ENCODE measurements at places on chromosomes 7 and 10.
A peak's percentile ranks its signal among the peaks of the same experiment; 100 is the strongest.

DNA sequence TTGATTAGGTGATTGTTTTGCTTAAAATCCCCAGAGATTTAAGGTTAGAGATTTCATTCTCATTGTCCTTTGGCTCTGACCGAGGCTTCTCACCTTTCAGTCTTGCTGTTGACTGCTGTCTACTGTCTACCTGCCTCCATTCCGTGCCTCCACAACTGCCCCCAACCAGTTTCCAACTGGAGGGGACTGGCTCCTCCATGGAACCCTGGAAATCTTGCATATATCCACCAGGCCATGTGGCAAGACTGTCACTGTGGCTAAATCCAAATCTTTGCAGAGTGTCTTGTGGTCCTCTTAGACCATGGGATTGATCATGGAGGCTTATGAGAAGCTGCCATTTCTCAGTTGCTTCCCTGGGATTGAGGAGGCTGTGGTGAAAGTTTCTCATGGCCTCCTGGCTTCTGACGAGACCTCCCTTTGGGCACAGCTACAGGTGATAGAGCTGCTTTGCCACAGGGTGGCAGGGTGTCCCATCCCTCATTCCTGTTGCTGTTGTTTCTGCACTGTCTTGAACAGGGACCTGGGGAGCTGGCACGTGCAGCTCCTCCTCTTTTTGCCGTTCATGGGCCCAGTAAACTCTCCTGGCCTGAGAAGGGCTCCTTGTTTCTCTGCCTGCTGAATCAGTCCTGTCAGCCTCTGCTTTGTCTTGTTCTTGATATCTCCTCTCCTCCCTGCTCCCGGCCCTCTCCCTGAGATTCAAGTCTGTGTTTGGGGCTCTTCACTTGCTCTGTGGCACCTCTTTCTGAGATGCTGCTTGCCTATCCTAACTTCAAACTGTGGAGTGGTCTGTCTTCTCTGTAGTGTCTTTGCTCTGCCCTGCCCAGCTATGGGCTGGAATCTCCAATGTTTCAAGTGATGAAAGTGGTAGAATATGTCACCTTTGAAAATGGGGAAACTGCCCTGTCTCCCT is 63.6 kb upstream of the IGFBP3 start:
- no peak for DNase-seq

DNA sequence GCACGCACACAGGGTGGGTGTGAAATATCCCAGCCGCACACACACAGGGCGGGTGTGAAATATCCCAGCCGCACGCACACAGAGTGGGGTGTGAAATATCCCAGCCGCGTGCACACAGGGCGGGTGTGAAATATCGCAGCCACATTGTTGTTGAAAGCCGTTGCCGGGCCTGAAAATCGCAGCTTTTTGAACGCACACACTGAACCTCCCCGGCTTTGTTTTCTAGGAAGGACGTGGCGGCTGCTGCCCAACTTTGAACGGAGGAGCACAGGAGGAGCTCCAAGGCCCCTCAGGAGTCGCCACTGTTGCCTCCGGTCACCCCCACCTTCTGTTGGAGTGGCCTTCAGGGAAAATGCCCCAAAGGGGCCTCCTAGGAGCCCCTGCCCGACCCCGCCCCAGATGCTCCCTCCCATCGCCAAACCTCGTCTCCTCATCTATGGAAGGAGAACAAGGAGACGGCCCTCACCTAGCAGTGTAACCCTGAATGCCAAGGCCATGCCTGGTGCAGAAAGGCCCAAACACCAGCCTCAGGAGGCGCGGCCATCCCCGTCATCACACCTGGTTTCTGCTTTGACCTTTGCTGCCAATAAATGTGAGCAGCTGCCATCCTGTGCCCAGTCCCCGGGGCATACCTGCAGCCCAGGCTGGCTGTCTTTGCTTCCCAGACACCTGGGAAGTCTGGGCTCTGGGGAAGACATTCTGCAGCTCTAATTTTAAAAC is 318.6 kb downstream of the PTPRN2 start:
- no peak for DNase-seq

GRCh38 chr10:35639728-35640401 is 2.2 kb downstream of the FZD8 start:
- DNase-seq: no peak

GRCh38 chr10:11324761-11325321 is 286.6 kb downstream of the USP6NL start:
- DNase-seq: no peak

- DNase-seq: no peak
These were observed 70.2 kb upstream of the RAPGEF5 start for GRCh38 chr7:22427104-22427503.

GRCh38 chr7:80330434-80330833 is 181.4 kb downstream of the GNAT3 start:
- DNase-seq: no peak

GRCh38 chr10:75107756-75108683 is 3.4 kb upstream of the SAMD8 start:
- DNase-seq: no peak

DNA sequence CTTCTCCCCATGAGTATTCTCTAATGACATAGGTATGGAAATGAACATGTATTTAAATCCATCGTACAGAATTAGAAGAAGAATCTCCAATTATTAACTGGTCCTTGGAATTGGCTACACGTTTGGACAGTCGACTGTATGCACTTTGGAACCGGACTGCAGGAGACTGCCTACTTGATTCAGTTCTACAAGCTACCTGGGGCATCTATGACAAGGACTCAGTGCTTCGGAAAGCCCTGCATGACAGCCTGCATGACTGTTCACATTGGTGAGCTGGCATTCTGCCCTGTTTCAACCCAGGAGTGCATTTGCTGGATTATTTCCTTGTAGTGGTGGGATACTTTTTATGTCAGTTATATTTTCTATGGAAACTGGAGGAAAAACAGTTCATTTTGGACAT is 32.2 kb downstream of the ZRANB1 start:
- DNase-seq: no peak

- DNase-seq: no peak
These were observed 2.4 kb downstream of the MIOS start for GRCh38 chr7:7569081-7569527.

DNA sequence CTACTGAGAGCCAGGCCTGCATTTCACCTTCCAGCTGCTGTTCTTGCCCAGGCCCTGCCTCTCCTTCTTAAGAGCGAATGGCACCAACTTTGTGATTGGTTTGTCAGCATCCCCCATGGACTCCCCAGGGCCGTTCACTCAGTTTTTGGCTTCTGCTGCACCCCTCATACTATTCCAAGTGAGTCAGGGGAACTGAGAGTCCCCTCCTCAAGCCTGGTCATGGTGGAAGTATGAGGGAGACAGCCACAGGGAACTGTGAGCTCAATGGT is 62.4 kb upstream of the ANTXRL start:
- DNase-seq: no peak

DNA sequence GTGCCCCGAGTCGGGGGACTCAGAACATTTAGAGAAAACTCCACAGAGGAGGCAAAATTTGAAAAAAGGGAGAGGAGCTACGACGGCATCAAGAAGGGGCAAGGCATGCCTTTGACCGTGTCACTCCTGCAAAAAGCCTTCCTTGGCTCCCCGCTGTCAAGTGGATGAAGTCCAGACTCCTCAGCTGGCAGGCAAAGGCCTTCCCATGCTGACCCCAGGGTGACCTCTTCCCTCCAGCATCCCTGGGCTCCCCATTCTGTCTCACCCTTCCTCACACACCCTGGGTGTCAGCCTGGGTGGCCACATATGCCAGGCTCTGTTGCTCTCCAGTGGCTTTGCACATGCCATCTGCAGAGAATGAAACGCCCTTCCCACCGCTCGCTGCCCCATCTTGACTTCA is 88.4 kb upstream of the ZMIZ1 start:
- DNase-seq: no peak

DNA sequence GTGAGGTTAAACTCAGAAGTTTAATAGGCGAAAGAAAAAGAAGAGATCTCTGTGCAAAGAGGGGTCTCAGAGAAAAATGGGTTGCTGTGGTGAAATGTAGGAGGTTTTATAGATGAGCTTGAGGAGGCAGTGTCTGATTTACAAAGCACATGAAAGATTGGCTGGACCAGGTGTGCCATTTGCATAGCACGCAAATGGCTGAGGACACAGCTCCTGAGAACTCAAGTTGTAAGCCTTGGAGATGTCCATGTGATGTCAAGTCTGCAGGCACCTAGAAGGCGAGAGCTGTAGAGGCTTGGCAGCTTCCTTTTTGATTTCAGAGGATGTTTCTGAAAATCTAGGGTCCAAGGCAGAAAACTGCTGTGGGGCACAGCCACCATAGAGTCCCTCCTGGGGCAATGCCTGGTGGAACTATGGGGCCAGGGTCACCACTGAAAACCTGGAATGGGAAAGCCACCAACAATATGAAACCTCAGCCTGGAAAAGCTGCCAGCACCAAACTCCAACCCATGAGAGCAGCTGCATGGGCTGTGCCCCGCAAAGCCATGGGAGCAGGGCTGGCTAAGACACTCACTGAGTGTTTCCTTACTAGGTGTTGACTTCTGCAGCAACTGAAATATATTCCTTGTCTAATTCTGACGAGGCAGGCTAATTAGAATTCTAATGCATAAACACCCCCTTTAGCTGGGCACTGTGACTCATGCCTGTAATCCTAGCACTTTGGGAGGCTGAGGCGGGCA is 96.9 kb upstream of the TNS3 start:
- DNase-seq: no peak

- DNase-seq: no peak
These were observed 3.7 kb upstream of the DPYSL4 start for GRCh38 chr10:132183046-132183445.

- DNase-seq: no peak
These were observed 31.6 kb downstream of the ASZ1 start for GRCh38 chr7:117395743-117396142.

GRCh38 chr10:34716958-34717357 is 98.1 kb downstream of the PARD3 start:
- DNase-seq: peak; percentile 91

- no peak for DNase-seq
These were observed 243.4 kb upstream of the FZD1 start for GRCh38 chr7:91020636-91021385.

- DNase-seq: no peak
These were observed 527.3 kb upstream of the GHITM start for GRCh38 chr10:83612050-83612449.

DNA sequence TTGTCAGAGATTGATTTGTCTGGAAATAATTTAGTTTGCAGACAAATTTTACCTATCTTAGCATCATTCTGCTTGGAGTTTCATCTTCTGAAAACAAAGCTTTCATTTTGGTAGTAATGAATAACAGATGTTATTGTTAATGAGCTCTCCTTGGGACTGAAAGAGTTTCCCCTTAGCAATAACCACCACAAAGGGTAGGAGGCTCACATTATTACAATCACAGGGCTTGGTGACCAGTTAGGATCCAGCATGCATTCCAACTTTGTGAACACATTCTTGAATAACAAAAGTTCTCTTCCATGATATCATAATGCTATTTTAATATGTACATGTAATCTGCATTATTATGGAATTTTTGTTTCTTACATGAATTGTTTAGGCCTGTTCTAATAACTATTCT is 148.8 kb upstream of the VWC2 start:
- DNase-seq: no peak

DNA sequence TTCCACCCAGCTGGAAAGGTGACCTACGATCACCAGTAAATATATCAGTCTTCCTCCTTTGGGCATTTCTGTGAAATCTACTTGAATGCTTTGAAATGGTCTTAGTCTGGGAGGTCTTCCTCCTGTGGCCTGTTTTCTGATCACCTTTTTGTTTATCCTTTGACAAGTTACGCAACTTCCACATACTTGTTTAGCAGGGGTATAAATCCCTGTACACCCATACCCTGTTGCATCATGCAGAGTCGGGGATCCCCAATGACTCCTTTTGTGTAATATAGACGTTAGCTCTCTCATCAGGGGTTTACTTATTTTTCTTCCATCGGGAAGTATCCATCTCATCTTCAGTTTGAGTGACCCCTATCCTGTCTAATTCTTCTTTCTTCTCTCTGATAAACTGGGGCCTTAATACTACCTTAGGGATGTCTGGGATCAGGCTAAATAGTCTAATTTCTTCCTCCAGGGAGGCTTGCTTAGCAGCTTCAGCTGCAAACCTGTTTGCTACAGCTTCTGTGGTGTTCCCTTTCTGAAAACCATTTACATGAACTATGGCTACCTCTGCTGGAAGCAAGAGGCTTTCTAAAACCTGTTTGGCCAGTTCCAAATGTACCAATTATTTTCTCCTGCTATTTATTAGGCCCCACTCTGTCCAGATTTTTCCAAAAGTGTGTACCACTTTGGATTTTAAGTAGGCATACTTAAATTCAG is 25.8 kb downstream of the MAPK8 start:
- DNase-seq: no peak

DNA sequence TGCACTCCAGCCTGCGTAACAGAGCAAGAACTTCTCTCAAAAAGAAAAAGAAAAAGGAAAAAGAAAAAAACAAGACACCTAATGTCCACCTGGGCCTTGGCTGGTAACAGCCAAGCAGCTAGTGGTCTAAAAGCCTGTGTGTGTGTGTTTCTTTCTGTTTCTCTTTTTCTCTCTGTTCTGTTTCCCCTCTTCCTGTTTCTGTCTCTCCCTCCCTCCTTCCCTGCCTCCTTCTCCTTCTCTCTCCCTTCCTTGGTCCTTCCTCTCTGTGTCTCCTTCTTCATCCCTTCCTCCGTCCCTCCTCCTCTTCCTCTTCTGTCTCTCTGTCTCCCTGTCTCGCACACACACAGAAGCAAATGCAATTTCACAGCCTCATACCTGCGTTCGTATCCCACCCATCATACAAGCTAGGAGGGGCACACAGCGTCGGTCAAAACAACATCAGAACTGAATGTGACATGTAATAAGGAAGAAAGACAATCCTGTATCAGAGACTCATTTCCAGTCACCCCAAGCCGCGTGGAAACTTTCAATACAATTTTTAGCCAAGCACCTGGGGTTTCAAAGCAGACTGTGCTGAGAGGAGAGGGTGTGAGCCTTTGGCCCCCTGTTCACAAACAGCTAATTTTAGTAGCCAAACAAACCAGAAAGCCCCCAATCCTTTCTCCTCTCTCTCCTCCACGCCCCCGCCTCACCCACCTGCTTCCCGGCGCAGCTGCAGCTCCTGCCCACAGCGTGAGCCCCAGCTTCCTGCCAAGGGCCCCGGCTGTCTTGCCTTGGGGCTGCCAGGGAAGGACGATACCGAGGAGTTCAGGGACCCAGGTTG is 50.2 kb upstream of the GNA12 start:
- DNase-seq: no peak

GRCh38 chr10:68870545-68871104 is 30.5 kb upstream of the DDX50 start:
- no peak for DNase-seq
